ACHN (cell line): ENCODE measurements at places on chromosomes 5 and 9.
A peak's percentile ranks its signal among the peaks of the same experiment; 100 is the strongest.

- no peak for DNase-seq
These were observed 143.8 kb downstream of the HSD17B3 start for GRCh38 chr9:96158147-96158546.

DNA sequence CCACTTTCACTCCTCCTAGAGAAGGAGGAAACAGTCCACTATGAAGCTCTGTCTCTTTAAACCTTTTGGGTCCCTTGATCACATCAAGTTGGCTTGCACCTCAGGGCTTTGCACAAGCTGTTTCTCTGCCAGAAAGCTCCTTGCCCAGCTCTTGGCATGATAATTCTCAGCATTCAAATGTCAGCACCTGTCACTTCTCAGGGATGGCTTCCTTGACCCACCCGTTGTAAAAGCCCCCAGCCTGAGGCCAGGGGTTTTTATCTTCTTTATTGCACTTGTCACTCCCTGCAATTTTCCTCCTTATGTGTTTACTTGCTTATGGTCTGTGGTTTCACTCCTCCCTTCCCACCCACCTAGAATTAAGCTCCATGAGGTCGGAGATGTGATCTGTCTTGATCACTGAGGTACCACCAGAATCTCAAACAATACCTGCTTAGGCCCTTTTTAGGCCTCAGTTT is 200.7 kb upstream of the TBC1D2 start:
- no peak for DNase-seq

GRCh38 chr5:91038180-91038808 is 344.8 kb downstream of the ARRDC3 start:
- no peak for DNase-seq

DNA sequence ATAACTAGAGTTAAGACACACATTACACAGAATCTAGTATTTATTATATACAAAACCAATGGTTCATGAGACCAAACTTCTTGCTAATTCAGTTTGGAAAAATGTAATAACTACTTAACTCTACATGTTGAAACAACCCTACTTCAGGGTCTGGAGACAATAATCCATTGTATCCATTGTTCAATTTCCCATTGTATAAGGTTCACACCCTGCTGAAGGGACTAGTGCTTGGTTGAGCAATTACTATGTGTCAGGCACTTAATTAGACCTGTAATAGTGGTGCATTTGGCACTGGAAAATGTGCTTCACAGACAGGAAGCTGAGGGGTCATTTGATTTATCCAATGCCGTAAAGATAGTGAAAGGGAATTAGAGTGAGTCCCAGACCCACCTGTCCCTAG is 114.3 kb upstream of the PAPPA start:
- no peak for DNase-seq

DNA sequence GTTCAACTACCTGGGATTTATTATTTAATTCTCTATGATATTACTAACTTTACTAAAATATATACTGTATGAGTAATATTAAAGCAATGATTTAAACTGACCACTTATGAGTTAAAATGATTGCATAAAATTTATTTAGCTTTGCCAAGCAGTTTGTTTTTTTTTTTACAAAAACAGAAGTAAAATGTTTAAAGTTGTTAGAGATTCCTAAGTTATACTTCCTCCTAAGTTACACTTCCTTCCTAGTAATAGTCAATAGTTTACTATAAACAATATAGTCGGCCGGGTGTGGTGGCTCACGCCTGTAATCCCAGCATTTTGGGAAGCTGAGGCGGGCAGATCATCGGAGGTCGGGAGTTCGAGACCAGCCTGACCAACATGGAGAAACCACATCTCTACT is 23.7 kb upstream of the LRRC19 start:
- DNase-seq, result no peak

DNA sequence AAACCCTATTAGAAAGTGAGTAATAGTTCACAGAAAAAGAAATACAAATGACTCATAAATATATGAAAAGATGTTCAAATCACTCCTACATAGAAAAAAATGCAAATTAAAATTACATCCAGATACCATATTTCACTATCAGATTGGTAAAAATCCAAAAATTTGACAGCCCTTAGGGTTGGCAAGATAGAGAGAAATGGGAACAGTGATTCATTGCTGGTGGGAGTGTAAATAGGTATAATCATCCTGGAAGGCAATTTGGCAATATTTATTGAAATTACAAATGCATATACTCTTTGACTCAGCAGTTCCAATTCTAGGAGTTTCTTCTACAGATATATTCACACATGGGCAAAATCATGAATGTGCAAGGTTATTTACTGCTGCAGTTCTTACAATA is 273.5 kb downstream of the NR2F1-AS1 start:
- DNase-seq, result no peak

GRCh38 chr9:17063535-17064135 is 71.2 kb upstream of the CNTLN start:
- peak; percentile 64 for DNase-seq

DNA sequence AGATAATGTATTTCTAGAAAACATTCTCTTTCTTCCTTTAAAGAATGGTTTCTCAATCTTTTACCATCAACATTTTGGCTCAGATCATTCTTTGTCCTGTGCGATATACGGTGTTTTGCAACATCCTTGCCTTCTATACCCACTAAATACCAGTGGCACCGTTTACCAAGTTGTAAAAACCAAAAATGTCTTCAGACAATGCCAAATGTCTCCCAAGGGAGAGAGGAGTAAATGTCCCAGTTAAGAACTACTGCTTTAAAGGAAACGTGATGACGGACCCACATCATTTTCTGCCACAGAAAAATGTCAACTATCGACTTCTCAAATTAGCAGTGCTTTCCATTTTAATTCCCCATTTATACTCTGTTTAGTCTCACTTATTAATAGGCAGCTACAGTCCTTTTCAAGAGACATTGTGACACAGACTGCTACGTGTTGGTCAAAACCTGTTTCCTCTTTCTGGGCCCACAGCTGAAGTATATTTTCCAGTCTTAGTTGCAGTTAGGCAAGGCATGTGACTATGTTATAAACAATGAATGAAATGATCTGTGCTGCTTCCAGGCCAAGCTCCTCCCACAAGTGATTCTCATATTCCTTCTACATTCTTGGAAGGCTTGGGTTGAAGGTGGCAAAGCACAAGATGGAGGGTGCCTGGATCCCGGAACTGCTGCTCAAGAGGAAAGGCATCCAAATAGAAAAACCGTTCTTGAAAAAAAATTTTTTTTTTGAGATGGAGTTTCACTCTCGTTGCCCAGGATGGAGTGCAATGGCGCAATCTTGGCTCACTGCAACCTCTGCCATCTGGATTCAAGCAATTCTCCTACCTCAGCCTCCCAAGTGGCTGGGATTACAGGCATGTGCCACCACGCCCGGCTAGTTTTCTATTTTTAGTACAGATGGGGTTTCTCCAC is 8.8 kb downstream of the PRXL2C start:
- no peak for DNase-seq

DNA sequence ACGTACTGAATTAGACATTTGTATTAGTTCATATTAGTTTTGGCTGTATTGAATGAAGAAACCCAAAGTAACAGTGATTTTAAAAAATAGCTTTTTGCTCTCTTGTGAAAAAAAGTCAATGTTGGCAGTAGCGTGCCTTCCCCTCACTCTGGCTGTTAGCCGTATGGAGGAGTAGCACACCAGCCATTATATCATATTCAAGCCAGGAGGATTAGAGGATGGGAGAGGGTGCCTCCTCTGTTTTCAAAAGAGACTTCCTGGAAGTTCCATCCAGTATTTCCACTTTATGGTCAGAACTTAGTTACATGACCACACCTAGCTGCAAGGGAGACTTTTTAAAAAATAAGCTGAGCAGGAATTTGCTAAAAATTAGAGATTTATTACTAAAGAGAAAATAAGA is 41.2 kb downstream of the GPR21 start:
- DNase-seq, result no peak

GRCh38 chr5:57768745-57769144 is 286.1 kb upstream of the ACTBL2 start:
- DNase-seq, result no peak

- peak; percentile 84 for DNase-seq
These were observed 47.8 kb downstream of the NR3C1 start for GRCh38 chr5:143355710-143356109.

GRCh38 chr5:114174837-114175236 is 187.0 kb upstream of the KCNN2 start:
- no peak for DNase-seq

DNA sequence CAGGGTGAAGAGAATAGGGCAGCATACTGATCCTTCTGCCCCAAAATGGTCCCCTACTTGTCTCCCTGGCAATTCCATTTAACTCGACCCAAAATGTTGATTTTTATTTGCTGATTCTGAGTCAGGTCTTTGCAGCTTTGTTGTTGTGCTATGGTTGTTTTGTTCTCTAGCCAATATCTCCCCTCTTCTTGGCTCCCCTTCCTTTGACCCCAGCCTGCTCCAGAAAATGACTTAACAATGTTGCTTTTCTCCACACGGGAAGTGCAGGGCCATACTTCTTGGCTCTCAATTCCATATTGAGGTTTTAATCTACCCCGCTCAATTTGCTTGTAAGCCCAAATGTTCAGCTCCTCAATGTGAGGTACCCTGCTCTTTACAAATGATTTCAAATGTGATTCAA is 330.0 kb downstream of the RASEF start:
- DNase-seq, result no peak
